ACHN (cell line): ENCODE measurements at places on chromosomes 2 and 18.

DNA sequence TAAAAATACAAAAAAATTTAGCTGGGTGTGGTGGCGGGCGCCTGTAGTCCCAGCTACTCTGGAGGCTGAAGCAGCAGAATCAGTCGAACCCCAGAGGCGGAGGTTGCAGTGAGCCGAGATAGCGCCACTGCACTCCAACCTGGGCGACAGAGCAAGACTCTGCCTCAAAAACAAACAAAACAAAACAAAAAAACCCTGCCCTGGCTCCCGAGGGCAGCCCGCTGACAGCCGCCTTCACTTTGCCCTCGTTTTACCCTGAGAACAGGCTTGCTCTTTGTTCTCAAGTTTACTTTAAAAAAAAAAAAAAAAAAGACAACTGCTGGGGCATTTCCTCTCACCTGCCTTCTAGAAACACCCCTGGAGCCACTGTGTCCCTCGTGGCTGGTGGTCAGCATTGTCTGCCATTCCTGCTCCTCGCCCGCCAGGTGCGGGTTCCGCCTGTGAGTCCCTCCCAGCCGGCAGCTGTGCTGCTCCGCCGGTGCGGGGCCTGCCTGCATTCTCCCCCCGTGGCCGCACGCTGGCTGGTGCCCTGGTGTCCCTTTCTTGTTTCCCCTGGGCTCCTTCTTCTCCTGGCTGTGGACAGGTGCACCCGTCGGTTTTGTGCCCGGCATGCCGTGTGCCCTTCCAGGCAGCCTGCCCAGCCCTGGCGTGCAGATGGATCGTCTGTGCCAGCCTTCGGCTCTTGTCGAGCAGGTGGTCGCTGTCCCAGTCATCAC, 105.7 kb downstream of the USP40 start:
- no peak for DNase-seq

GRCh38 chr2:62402156-62402555, 103.8 kb downstream of the TMEM17 start:
- DNase-seq: no peak

DNA sequence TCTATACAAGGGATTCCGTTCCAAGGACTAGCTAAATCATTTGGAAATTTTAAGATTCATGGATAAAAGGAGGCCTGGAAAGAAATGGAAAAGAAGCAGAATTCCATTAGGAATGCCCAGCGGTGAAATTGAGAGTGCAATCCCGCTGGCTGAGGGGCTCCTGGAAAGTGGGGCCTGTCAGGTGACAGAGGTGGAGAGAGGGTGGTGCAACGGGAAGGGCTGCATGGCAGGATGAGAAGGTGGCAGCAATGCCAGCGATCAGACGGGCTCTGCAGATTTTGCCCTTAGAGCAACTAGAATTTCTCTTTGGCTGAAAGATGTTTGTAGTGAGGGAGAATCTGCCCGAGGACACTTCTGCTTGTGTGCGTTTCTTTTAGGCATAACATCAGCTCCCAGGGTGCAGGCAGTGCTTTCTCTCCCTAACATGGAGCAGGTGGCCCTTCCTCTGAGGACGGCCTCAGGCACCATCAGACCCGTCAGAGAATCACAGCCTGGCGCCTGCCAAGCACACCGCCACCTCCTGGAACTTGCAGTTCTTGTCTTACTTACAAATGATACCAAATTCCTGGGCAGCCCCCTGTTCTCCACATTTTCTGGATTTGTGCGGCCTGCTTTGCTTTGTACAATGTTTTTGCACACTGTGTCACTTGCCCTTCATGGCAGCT, 261.6 kb downstream of the NDUFA10 start:
- no peak for DNase-seq

GRCh38 chr2:170180031-170180566, 2.2 kb downstream of the MYO3B start:
- DNase-seq: no peak
